Activated T-helper 1 cell treated with Interleukin-2 at 50 U/mL for 16 hours (primary cell): ENCODE measurements at places on chromosomes 1 and 21.

- DNase-seq: no peak
These were observed 195.2 kb upstream of the POU3F1 start for GRCh38 chr1:38241594-38242334.

DNA sequence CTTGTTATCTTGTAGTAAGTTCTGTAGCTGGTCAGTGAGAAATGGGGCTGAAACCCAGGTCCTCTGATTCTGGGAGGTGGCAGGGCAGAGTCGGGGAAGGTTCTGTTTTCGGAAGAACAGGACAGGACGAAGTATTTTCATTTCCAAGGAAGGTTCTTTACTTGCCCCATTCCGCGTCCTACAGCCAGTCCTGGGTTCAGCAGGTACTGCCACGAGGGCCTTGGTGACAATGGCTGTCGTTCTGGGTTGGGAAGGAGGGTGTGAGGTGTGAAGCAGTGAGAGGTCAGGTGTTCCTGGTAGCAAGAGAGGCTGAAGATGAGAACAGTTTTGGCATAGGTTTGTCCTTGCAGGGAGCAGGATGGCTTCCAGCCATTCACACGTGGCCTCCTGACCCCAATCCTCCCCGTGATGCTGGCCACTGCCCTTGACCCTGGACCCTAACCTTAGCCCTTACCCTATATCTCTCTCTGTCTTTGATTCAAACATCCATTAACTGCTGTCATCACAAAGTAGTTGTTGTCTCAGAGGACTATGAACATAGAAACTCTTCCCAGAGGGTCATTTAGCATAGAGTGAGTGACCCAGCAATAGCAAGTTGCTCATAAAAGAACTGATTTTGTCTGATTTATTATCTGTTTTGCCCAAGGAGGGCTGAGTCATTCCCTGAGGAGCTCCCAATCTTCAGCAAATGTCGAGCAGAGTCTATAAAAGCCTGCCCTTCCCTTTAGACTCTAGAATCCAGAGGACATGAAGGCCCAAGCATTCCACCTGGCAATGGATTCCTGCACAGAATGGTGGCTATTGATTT is 25.0 kb downstream of the VASH2 start:
- no peak for DNase-seq

- no peak for DNase-seq
These were observed 37.2 kb upstream of the TRAPPC10 start for GRCh38 chr21:43974791-43975468.

GRCh38 chr1:38586993-38587646 is 272.5 kb downstream of the RRAGC start:
- peak; percentile 26 for DNase-seq

DNA sequence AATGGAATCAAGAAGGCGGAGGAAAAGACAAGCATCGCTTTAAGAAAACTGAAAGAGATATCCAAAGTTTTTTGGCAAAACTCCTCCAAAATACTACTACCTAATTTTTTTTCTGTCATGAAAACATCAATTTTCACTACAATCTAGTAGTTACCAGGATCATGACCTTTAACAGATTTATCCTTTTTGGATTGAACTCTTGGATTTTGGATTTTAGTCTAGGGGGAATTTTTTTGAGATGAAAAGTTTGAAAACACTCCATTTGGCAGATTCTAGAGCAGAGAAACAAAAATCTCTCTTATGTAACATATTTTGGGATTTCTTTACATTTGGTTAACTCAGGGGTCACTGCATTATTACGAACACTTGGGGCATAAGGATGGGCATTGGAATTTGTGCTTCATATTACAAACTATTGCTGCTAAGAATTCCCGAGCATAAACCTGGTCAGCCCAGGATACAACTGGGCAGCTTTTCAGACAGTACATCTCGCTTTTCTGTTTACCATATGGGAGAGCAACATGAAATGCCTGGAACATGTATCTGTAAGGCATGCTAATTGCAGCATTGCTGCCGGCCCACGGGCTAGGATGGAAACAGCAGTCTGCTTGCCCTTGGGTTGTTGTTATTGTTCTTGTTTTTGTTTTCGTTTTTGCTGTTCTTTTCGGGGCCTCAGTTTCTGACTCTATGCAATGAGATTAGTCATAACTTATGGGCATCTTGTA is 264.3 kb downstream of the RHOU start:
- no peak for DNase-seq

- DNase-seq: no peak
These were observed 62.0 kb upstream of the ABCG1 start for GRCh38 chr21:42156690-42157605.

- no peak for DNase-seq
These were observed 641.3 kb upstream of the CHRM3 start for GRCh38 chr1:238745069-238745468.

DNA sequence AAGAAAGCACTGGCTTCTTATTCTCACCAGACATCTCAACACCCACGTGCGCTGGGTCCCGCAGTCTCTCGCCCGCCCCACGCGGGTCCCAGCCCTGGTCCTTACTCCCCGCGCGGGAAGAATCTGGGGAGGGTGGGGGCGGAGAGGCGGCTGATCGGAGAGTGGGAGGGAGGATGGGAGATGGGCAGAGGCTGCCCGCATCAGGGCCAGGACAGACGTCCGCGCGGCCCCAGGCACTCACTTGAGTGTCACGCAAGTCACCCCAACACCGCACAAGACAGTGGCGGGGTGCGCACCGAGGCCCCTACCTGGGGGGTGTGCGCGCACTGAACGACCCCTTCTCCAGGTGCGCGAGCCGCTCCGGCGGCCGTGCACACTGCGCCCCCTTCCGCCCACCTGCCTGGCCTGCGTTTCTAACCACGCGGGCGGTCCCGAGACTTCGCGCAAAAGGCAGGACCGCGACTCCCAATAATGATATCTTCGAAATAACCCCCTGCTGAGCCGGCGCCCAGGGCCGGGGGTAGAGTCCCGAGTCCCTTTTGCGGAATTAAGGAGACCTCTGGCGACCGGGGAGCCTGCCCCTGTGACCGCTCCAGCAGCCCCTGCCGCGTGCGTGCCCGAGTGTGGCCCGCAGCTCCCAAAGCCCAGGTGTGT is 6.0 kb upstream of the SIM2 start:
- DNase-seq: no peak

DNA sequence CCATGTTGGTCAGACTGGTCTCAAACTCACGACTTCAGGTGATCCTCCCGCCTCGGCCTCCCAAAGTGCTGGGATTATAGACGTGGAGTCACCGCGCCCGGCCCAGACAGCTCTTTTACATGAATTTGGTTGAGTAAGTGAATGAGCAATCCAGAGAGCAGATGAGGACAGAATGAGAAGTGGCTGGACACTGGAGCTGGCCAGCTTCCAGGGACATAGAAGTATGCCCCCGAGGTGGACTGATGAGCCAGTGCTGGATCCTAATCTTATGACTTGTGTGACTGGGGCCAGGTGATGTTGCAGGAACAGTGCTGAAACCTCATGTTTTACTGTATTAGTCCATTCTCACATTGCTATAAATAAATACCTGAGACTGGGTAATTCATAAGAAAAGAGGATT is 35.9 kb upstream of the KANK4 start:
- no peak for DNase-seq

GRCh38 chr1:109726728-109727373 is 14.0 kb downstream of the GSTM3 start:
- DNase-seq: no peak

DNA sequence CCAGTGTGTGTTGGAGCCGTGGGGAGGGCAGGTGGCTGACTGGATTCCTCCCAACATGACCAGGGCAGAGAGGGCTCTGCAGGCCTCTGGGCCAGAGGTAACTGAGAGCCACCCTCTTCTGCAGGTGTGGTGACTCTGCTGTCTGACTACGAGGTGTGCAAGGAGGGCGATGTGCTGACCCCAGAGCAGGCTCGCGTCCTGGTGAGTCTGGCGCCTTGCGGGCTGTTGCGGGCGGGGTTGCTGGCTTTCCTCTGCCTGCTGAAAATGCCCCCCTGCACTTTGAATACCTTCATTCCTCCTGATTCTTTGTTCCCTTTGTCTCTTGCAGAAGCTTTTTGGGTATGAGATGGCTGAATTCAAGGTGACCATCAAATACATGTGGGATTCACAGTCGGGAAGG is 6.7 kb downstream of the MRTO4 start:
- no peak for DNase-seq

- DNase-seq: no peak
These were observed 782 bp downstream of the CSDE1 start for GRCh38 chr1:114756949-114757454.

DNA sequence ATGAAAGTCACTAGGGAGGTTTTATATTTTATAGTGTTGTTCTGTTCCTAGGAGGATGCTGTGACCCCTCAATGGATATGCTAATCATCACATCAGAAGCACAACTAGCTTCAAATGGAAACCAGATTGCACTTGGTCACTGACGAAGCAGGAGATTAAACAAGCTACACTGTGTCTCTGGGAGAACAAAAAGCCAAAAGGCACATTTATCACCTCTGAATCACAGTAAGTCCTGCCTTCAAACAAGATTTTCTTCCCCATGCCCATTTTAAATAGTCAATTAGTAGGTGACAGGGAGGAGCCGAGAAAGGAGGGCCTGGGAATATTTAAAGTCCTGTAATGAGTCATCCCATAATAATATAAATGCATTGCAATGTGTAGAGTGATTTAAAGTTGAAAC is 38.1 kb downstream of the RGS2 start:
- no peak for DNase-seq

GRCh38 chr1:175136246-175136645 is 56.3 kb downstream of the KIAA0040 start:
- DNase-seq: no peak

DNA sequence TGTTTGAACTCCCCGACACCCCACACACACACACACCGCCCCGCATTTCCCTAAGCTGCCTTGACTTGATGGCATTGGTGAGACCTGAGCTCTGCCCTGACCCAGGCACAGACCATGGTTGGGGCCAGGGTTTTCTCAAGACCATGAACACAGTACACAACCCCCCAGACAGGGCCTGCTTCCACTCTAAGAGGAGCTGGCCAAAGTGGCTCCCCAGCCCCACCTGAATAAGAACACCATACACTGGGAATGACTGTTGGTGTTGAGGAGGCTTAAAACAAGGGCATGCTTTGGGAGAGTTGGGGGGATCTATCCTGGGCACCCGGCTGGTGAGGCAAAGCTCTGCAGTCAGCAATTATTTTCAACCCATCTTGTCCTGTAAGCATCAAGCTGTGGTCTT is 77.6 kb upstream of the SYT6 start:
- DNase-seq: no peak

- no peak for DNase-seq
These were observed 104.4 kb downstream of the PHTF1 start for GRCh38 chr1:113654883-113655282.

DNA sequence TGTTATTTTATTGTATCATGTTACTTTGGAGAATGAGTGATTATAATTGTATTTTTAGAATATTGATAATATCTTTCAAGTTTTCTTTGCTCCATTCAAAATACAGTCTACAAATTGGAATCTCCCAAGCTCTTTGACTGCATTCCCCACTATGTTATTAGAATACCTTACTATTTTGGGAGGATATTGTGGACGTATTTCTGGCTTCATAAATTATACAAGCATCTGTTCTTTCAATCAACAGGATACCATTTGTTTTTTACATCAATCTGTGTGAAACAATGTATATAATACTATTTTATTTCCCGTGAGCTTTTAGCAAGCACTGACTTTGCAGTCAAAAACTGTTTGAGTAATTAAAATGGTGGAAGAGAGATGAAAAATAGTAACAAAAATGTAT is 226.5 kb downstream of the PTPRC start:
- no peak for DNase-seq

- DNase-seq: no peak
These were observed 23.7 kb upstream of the TMEM54 start for GRCh38 chr1:32924881-32925344.

DNA sequence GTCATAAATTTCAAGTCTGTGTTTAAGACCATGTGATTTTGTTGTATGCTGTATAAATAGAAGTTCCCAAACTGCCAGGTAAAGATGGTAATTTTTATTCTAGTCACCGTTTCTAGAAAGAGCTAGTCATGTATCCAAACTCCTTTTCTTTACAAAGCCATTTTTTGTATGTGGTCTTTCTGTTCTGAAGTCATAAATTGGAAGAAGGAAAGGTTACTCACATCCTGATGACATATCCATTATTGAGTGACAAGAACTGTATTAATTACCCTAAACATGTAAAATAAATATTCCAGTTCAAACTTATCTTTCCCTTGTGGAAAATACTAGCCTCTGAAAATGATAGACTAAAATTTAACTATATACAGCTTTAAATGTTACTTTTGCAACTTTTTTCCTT is 104.7 kb downstream of the POFUT2 start:
- DNase-seq: no peak

DNA sequence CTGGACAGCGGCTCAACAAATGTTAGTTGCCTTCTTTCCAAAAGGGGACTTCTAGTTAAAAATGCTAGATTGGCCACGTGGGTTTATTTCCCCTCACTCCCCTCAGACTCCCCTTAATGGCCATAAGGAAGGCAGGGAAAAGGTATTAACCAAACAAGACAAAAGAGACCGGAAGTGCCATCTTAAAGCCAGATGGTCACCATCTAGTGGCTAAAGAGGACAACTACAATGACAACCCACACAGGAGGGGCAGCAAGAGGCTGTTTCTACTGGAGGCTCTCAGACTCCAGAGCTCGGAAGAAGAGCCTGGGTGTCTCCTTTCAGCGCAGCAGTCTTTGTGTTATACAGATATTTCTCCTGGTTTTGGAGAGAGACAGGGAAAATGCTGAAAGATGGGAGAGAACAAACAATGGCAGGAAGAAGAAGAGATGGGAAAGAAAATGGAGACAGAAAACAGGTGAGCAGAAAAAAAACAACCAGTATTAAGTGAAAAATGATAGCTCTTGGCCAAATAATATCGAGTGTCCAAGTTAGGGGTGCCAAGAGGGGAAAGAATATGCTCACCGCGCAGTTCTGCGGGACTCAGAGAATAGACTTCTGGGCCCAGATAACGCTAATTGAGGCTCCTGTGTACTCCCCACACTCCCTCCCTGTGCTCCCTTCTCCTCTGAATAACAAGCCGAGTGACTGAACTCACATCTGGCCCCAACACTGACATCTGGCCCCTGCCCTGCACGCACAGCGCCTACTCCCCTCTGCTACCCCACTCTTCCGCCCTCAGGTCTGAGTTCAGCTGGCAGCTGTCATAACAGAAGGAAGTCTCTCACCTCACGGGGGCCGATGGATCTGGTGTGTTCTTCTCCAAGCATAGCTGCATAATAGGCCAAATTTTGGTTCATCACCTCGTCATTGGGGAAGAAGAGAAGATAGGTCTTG is 9.6 kb downstream of the P3H1 start:
- DNase-seq: no peak

DNA sequence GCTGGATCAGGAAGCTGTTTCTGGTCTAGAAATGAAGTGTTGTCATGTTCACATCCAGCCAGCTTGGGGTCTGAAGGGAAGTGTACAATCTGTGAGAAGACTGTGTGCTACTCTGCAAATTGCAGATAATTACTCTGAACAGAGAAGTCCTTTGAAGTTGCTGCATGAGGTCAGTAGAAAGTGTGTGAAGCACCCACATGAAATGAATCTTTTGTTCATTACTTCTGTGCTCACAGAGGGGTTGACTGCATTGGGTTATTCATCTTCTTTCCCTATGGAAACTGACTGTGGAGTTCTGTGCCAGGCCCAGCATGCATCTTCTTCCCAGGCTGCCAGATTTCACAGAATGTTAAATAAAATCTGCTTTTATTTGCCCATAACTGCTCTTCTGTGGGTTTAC is 47.1 kb downstream of the CTH start:
- no peak for DNase-seq

- no peak for DNase-seq
These were observed 46.2 kb downstream of the NAV1 start for GRCh38 chr1:201585093-201585483.
